Suprapubic skin (tissue), 4 donors: ENCODE measurements at places on chromosomes 5 and 9.

GRCh38 chr9:36400332-36401163, 479 bp upstream of the RNF38 start:
- peak; percentile 92 for DNase-seq

GRCh38 chr5:88159591-88159990, 109.1 kb downstream of the TMEM161B start:
- DNase-seq, result no peak

GRCh38 chr9:91833096-91833877, 116.7 kb downstream of the ROR2 start:
- DNase-seq, result no peak

DNA sequence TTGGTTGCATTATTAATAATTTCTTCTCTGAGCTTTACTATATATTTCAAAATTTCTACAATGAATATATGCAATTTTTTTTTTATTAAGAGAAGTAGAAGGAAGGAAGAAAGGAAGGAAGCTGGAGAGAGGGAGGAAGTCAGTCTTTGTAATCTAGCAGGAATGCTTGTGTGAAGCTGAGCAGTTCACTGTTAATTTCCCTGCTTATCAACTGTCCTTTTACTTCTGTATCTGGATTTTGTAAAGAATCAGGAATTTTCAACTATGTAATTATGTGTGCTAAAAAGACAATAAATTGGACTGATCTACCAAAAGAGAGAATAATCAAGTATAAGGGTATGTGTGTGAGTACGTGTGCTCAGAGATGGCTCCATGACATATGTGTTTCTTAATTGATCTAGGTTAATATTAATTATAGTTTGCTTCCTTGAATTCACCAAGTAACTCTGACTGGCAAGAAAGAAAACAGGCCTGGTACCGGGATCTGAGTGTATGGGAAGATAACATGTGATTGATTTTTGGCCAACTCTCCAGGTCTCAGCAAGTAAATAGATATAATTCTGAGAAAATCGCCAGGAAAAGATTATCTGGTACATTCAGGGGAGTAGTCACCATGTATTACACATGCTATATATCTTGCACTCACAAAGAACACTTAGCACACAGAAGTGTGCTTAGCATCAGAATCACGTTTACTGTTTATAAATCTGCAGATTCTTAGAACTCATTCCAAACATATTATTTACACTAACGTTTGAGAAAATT, 1758.8 kb upstream of the WWC1 start:
- DNase-seq, result no peak

DNA sequence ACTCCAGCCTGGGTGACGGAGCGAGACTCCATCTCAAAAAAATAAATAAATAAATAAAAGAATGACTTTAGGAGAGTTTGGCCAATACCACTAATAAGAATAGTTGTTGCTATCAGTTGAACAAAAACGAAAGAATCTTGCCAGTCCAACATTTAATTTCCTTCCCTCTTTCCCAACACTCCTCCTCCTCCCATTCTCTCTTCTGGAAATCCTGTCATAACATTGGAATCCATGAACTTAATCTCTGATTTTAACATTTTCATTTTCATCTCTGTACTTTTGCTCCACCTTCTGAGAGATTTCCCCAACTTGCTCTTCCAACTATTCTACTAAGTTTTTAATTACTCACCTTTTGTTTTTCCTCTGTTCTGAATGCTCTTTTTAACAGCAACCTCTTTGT, 42.8 kb upstream of the CDK20 start:
- no peak for DNase-seq

DNA sequence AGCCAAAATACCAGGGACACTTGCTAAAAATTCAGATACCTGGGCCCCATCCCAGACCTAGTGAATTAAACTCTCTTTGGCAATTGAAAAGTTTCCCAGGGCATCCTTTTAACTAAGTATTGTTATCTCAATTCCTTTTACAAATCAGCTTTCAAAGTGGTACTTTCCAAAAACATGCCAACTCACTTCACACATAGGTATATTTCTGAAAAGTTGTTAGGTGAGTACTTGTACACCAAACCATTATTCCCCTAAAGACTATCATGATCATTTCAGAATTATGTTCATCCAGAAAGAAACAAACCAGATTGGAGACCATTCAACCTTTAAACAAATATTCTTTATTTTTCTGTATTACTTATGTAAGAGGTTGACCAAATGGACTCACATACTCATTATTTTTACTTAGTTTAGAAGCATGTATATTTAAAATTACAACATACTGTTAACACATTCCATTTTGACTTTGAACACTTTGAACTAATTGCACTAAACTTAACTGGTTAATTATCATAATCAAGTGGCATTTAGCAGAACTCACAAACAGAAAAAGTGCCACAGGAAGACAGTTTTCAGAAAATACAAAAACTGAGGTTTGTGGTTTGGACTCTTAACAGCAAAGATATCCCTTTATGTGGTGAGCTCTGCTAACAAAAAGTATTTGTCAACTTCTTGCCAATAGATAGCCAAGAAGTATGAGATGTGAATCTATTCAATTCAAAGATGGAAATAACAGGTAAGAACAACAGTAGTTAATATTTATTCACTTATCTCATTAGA, 40.7 kb downstream of the KIAA0825 start:
- DNase-seq, result no peak
